AG09309 (cell line): ENCODE measurements at places on chromosomes 1 and 21.
A peak's percentile ranks its signal among the peaks of the same experiment; 100 is the strongest.

DNA sequence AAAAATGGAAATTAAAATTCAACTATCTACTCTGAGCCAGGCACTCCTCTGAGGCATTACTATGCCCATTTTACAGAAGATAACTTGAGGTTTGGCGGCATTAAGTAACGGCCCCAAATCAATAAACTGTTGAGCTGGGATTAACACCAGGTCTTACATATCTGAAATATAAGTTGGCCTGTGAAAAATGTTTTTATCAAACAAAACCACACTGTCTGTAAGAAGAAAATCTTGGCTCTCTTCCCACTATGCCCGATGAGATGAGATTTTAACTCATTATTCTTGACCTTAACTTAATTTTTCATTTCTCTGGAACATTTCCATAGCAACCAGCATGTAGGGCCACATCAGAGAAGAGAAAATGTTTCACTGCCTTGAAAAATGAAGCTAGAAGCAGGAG is 21.8 kb downstream of the RC3H1 start:
- no peak for DNase-seq

DNA sequence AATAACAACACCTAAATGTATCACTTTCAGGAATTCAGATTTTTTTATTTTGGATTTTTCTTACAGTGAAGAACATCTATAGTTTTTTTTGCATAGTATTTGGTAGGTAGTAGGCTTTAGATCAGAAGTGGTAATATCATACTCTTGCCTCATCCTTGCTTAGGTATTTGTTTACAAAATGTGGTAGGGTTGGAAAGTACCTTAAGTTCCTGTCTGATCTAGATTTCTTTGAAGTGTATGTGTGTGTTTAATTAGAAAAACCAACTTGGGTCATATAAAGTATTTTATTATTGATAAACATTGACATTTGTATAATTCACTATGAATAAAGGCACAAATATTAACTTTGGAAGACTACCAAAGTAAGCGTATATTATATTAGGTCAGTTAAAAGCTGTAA is 85.3 kb upstream of the GPR88 start:
- DNase-seq = no peak

GRCh38 chr1:95966866-95967265 is 732.9 kb downstream of the RWDD3 start:
- no peak for DNase-seq

DNA sequence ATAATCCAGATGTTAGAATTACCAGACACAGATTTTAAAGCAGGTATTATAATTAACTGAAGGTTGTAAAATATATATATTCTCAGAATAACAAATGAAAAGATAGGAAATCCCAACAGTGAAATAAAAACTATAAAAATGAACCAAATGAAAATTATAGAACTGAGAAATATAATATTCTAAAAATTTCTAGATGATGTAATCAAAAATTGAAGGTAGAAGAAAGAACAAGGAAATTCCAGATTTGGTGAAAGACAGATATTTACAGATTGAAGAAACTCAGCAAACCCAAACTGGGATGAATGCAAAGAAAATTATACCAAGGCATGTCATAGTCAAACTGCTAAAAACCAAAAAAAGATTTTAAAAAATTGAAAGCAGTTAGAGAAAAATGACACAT is 729.4 kb downstream of the MATN1 start:
- no peak for DNase-seq

- peak; percentile 78 for DNase-seq
Measured at GRCh38 chr1:200364831-200365230, 45.0 kb downstream of the ZNF281 start.

DNA sequence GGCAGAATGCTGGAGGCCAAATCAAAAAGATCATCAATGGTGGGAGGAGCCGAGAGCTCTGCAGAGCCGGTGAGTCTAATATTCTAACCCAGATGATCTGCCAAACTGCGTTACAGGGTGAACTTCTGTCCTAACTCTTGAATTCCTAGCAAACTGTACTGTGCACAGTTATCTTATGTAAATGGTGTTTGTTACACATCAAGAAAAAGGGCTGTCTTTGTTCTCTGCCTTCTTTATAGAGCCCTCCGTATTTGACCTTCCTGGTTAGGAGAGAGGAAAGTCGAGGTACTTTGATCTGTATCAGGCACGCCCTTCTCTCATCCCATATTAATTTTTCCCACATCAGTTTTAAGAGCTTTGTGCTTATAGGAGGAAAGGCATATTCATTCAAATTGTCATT is 37.6 kb downstream of the MT1HL1 start:
- DNase-seq = no peak

DNA sequence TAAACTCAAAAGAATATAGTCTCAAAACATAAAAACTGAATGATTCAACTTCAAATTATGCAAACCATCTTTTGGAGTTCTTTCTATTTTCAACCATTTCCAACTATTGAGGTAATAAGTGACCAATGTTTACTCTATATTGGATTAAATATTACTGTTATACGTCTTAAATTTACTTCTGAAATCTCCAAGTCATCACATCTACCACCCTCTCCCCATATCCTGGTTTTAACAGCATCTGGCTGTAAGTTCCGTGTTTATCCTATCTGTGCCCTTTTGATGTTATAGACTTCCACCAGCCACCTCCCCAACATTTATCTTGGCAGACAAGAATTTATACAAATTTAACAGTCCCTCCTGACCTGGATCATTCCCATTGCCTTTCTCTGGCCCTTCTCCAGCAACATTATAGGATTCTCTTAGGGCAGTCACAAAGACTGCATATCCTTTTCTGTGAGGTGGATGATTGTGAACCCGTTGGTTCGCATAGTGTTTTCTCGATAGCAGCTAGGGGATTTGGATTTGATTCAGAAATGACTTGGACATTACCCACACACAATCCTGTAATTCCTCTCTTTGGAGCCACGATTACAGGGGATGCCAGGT is 313.4 kb upstream of the FMN2 start:
- DNase-seq = no peak

DNA sequence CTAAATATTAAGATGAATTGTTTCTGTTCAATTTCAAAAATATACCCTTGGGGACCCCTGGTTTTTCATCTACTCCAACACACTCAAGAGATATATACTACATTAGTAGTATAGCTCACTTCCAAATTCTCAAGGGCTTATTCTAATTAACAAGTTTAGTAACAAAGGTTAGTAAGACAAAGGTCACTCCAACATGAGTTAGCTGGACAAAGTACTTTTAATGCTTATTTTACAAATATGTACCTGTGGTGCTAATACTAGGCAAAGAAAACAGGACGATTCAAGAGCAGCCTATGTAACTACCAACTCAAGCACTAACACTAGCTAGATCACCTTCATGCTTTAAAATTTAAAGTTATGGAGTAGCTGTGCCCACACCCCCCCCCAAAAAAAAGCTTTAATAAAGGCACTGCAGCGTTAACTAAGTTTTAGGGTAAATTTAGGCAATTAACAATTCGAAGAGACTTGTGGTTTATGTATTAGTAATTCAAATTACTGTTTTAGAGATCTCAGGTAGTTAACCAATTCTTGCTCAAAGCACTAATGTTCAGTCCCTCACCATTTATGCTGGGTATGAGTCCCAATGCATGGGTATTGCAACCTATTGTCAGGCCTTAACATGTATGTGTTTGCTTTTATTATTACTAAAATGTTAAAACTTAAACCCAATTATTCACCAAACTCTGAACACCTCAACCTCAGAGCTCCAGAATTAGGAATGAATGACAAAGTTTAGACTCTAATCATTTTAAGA is 14.1 kb downstream of the HNRNPU start:
- no peak for DNase-seq

GRCh38 chr1:20279509-20279908 is 11.2 kb upstream of the VWA5B1 start:
- peak; percentile 16 for DNase-seq

- no peak for DNase-seq
Measured at GRCh38 chr1:177631770-177632169, 338.1 kb downstream of the SEC16B start.

GRCh38 chr1:210233495-210234328 is 1.1 kb downstream of the SERTAD4 start:
- no peak for DNase-seq

DNA sequence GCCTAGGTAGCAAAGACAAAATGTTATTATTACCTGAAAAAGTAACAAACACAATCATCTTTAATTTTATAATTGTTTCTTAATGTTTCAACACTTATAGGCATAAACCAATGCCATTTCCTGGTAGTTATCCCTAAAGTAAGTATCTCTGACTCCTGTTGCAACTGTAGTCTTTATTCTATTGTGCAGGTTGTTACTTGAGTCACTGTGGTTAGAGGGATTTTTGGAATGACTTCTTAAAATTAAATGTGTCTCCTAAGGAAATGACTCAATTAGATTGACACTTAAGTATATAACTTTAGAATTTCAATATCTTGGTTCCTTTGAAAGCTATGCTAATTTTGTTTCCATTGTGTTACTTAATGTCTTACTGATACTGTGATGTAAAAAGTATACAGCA is 143.9 kb downstream of the PHTF1 start:
- DNase-seq = no peak

DNA sequence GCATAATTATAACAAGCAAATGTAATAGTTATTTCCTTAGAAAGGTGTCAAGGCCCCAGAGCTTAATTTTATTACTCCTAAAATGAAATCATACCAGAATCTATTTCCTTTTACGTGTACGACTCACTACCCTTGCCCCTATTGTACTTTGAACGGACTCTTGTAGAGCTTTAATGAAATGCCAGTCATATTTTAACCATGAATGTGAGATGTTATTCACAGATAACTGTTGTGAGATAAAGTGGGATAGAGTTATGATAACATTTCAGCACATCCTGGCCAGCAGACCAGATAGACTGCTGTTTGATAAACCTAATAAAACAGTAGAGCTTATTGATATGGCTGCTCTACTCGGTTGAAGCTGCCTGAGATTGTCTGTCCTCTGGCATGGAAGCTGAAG is 500.8 kb upstream of the PBX1 start:
- no peak for DNase-seq

DNA sequence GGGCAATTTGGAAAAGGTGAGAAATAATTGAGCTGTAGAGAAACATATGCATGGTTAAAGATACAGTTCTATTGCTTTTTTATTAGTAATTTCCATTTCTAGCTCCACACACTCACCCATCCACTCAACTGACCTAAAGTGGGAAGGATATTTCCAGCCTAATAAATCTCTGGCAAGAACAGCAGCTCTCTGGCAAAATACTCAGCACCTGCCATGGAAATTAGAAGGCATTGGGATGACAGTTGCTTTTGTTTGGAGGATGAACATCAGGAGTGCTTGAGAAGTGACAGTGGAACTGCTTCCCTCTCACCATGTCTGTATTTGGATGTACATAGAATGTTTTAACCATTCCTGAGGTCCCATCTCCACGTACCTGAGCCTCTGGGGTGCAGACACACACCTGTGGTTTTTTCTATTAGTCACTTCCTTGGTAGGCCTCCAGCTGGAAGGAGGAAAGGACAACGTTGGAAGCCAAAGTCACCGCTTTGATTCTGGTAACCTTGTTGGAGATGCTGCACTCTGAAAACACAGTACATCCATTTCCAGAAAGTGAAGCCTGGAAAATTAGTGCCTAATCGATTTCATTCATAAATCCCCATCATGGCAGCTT is 62.3 kb upstream of the RUNX1 start:
- DNase-seq = no peak
